ENCODE measurements at places on chromosomes 2 and 18. TPM values are rescaled to one million over a fixed set of nuclear protein-coding genes. Genes with fewer than 3 reads are reported as not detected.

GRCh38 chr2:96618596-96619283, 19.4 kb downstream of the KANSL3 start:
- peaks cover 24% of the 10 kb centered on the region for H3K36me3 ChIP-seq
- no peaks in the 10 kb centered on the region for H3K4me1 ChIP-seq
- H3K4me3 ChIP-seq, result no peak overlapping the region
- no peak for DNase-seq
- H3K27me3 ChIP-seq, result no peaks in the 10 kb centered on the region
- H3K27ac ChIP-seq, result no peak overlapping the region

- no peak overlapping the region for H3K27ac ChIP-seq
- H3K27me3 ChIP-seq, result no peaks in the 10 kb centered on the region
- DNase-seq, result no peak
- peaks cover 9% of the 10 kb centered on the region for H3K4me1 ChIP-seq
- H3K36me3 ChIP-seq, result peaks cover 5% of the 10 kb centered on the region
- no peak overlapping the region for H3K4me3 ChIP-seq
Observed at GRCh38 chr2:223929571-223930102, 15.5 kb downstream of the WDFY1 start.

DNA sequence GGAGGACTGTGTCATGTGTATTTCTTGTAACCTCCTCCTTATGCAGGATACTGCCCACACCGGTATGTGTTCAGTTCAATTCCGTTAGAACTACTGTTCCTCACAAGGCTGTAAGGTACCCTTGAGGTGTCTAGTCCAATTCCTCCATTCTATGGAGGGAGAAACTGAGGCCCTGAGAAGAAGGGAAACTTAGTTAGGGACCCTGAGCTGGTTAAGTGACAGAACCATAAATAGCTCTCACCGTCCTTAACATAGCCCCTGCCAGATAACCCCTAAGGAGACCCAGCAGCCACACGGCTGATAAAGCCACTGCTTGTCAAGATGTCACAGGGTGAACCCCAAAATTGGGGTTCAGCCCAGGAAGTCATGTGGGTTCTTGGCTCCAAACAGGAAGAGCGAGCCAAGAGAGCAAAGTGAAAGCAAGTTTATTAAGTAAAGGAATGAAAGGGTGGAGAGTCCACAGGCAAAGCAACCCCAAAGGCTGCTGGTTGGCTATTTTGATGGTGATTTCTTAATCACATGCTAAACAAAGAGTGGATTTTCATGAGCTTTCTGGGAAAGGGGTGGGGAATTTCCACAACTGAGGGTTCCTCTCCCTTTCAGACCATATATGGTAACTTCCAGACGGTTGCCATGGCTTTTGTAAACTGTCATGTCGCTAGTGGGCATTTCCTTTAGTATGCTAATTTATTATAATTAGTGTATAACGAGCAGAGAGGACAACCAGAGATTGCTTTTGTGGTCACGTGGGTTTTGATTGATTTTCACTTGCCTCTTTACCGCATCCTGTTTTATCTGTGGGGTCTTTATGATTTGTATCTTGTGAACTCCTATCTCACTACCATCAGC, 83.4 kb upstream of the RTN4 start:
- H3K27me3 ChIP-seq, result no peaks in the 10 kb centered on the region
- no peak for DNase-seq
- H3K27ac ChIP-seq, result no peak overlapping the region
- no peaks in the 10 kb centered on the region for H3K36me3 ChIP-seq
- H3K4me3 ChIP-seq, result no peak overlapping the region

DNA sequence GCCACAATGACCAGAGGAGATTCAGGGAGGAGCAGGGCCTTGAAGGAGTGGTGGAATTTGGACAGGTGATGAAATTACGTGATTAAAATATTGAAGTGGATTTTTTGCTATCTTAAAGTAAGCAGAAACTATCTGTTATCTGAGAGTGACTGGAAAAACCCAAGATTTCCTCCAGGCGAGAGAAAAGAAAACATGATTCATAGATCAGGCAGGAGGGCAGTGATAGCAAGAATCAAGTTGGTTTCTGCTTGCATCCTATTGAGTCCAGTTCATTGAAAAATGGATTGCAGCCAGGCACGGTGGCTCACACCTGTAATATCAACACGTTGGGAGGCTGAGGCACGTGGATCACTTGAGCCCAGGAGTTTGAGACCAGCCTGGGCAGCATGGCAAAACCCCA, 127.8 kb downstream of the NXPH2 start:
- H3K4me3 ChIP-seq, result no peak overlapping the region
- H3K27me3 ChIP-seq, result no peaks in the 10 kb centered on the region
- H3K4me1 ChIP-seq, result no peaks in the 10 kb centered on the region
- DNase-seq, result peak; percentile 26
- H3K36me3 ChIP-seq, result no peaks in the 10 kb centered on the region

GRCh38 chr2:17445744-17446143, 72.5 kb downstream of the RAD51AP2 start:
- H3K27ac ChIP-seq, result no peak overlapping the region

- H3K4me3 ChIP-seq, result no peak overlapping the region
- H3K4me1 ChIP-seq, result no peaks in the 10 kb centered on the region
- H3K36me3 ChIP-seq, result no peaks in the 10 kb centered on the region
- no peak for DNase-seq
- H3K27ac ChIP-seq, result no peak overlapping the region
Observed at GRCh38 chr2:33839791-33840190, 240.7 kb upstream of the FAM98A start.

GRCh38 chr2:5988120-5988519, 295.9 kb downstream of the SOX11 start:
- no peak for DNase-seq
- no peaks in the 10 kb centered on the region for H3K4me1 ChIP-seq
- H3K27ac ChIP-seq, result no peak overlapping the region
- H3K27me3 ChIP-seq, result peaks cover 5% of the 10 kb centered on the region
- no peak overlapping the region for H3K4me3 ChIP-seq

DNA sequence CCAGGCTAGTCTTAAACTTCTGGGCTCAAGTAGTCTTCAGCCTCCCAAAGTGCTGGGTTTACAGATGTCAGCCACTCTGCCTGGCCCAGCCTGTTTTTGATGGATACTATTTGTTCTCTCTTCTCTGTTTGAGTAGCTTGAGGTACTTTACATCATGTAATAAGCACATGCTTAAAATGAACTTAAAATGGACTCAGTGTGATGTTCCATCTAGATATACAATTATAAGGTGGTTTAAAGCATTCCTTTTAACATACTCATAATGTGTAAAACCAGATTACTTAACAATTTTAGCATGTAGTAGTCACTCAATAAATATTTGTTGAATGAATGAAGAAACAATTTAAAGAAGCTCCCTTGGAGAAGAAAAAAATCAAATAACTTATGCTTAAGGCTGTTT, 9.6 kb downstream of the PTPRM start:
- H3K27ac ChIP-seq, result peak overlapping the region; percentile 88
- no peaks in the 10 kb centered on the region for H3K27me3 ChIP-seq
- no peak overlapping the region for H3K4me3 ChIP-seq
- DNase-seq, result peak; percentile 84
- peaks cover 59% of the 10 kb centered on the region for H3K4me1 ChIP-seq
- no peaks in the 10 kb centered on the region for H3K36me3 ChIP-seq

GRCh38 chr2:52341732-52342131, 1309.8 kb upstream of the NRXN1 start:
- H3K4me1 ChIP-seq, result no peaks in the 10 kb centered on the region
- H3K27ac ChIP-seq, result no peak overlapping the region
- DNase-seq, result no peak
- H3K36me3 ChIP-seq, result no peaks in the 10 kb centered on the region
- H3K27me3 ChIP-seq, result no peaks in the 10 kb centered on the region

DNA sequence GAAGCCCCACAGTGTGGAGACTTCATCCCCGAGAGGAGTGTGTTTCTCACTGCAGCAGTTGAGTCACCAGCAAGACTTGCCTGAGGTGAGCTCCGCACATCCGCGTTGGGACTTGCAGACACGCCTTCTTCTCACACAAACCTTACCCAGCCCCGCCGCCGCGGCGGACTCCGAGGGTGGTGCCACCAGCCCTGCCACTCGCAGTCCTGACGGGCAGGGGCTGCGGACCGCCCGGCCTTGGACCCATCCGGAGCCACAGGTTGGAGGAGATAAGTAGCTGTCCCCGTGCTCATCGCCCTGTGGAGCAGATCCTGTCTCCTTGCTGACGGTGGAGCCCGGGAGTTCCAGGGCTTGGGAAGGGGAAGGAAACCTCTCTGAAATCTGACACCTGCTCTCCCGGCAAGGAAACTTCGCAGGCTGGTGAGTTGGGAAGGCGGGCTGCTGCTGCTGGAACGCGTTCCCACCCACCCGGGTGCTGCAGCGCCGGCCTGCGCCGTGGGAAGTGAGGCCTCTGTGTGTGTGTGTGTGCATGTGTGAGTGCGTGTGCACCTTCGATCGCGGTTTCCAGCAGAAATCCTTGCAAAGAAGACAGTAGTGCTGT, at the start of gene RAB27B:
Gene RAB27B, plus strand, starts transcription at position 197 of the 601 bp plus-strand sequence. CDS start 49,109 bp downstream, outside the sequence.
- peak within 1 kb of the TSS; percentile 94 for H3K27ac ChIP-seq
- DNase-seq, result peak; percentile 89
- H3K4me1 ChIP-seq, result peaks cover 50% of the 10 kb centered on the region

DNA sequence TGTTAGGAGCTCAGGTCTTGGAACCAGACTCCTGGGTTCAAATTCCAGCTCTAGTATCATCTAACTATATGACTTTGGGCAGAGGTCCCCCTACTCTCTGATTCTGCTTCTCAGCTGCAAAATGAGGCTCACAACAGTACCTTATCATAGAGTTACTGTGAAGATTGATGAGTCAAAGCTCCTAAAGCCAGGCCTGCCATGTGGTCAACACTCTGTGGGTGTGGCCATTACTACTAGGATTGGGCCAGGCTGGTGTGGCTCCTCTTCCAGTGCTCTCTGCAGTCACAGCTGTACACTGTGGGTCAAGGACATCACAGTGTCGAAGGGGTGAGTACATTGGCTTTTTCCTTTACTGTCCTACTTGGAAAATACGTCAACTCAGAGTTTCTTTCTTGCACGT, 22.6 kb downstream of the CAPN13 start:
- no peaks in the 10 kb centered on the region for H3K36me3 ChIP-seq
- no peaks in the 10 kb centered on the region for H3K4me1 ChIP-seq
- DNase-seq, result no peak

- peaks cover 31% of the 10 kb centered on the region for H3K27me3 ChIP-seq
- H3K27ac ChIP-seq, result no peak overlapping the region
- peak; percentile 47 for DNase-seq
- H3K36me3 ChIP-seq, result no peaks in the 10 kb centered on the region
Observed at GRCh38 chr2:217538719-217539118, 464.1 kb downstream of the TNS1 start.

GRCh38 chr2:226076529-226076928, 677.0 kb downstream of the NYAP2 start:
- H3K27ac ChIP-seq, result no peak overlapping the region
- peaks cover 24% of the 10 kb centered on the region for H3K4me1 ChIP-seq
- H3K36me3 ChIP-seq, result no peaks in the 10 kb centered on the region
- no peak for DNase-seq
- H3K4me3 ChIP-seq, result no peak overlapping the region
- H3K27me3 ChIP-seq, result no peaks in the 10 kb centered on the region

GRCh38 chr2:38108907-38109731, 33.2 kb upstream of the CYP1B1 start:
- no peak overlapping the region for H3K4me3 ChIP-seq
- H3K4me1 ChIP-seq, result peaks cover 11% of the 10 kb centered on the region
- no peak for DNase-seq
- no peaks in the 10 kb centered on the region for H3K36me3 ChIP-seq
- no peaks in the 10 kb centered on the region for H3K27me3 ChIP-seq

GRCh38 chr2:1586923-1587840, 157.1 kb downstream of the PXDN start:
- no peak overlapping the region for H3K4me3 ChIP-seq
- H3K27me3 ChIP-seq, result no peaks in the 10 kb centered on the region
- DNase-seq, result peak; percentile 58
- no peak overlapping the region for H3K27ac ChIP-seq
- peaks cover 42% of the 10 kb centered on the region for H3K4me1 ChIP-seq
- no peaks in the 10 kb centered on the region for H3K36me3 ChIP-seq

GRCh38 chr18:5503740-5504139, 40.1 kb downstream of the EPB41L3 start:
- H3K36me3 ChIP-seq, result no peaks in the 10 kb centered on the region
- no peaks in the 10 kb centered on the region for H3K27me3 ChIP-seq
- H3K27ac ChIP-seq, result no peak overlapping the region
- H3K4me3 ChIP-seq, result no peak overlapping the region

DNA sequence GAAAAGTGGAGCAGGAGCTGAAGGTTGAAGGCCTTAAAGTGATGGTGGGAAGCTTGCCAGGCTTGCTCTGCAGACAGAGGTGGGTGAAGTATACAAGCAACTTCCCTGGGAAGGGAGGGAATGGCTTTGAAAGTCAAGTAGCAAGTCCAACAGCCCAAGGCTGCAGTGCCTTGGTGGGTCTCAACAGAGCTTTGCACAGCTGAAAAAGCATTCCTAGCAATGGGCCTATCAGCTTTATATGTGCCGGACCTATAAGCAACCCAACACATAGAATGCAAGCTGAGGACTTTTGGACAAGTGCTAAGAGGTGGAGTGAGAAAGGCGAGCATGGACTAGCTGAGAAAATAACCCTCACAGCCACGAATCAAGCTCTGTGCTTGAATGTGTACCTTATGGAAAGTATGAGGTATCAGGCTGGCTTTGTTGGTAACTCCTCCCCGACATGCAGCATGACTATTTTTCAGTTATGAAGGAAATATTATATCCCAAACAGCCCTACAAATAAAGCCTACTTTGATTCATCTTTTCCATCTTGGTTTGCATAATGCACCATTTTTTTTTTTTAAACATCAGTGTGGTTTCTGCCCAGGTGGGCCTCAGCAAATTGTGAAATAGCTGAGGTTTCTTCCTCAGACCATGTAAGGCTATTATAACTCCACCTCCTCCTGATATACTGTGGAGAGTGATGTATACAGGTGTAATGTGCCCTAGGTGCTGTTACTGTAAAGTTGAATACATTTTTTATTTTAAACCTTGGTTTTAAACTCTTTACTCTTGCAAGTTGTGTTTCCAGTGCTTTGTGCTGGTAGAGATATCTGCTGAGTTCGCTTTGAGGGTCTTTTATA, 241.4 kb upstream of the CXCR4 start:
- DNase-seq, result no peak
- no peaks in the 10 kb centered on the region for H3K36me3 ChIP-seq
- H3K27ac ChIP-seq, result no peak overlapping the region
- peaks cover 31% of the 10 kb centered on the region for H3K27me3 ChIP-seq

GRCh38 chr2:216516730-216517350, 18.2 kb downstream of the RPL37A start:
- no peak overlapping the region for H3K4me3 ChIP-seq
- DNase-seq, result peak; percentile 77
- H3K27ac ChIP-seq, result no peak overlapping the region
- H3K27me3 ChIP-seq, result no peaks in the 10 kb centered on the region
- H3K36me3 ChIP-seq, result no peaks in the 10 kb centered on the region

The GALR1 gene
- total RNA-seq, result not detected

The SEMA4C gene
- 29.8 TPM for total RNA-seq

The SKOR2 gene
- total RNA-seq, result not detected

The SULT1C4 gene
- total RNA-seq, result not detected

The RTP5 gene
- not detected for total RNA-seq

The LHCGR gene
- not detected for total RNA-seq

The SAG gene
- not detected for total RNA-seq

The GPAT2 gene
- total RNA-seq, result not detected

The CERKL gene
- total RNA-seq, result 0.98 TPM

The RBM44 gene
- 0.51 TPM for total RNA-seq

Data from PC-3 (cell line).